Hematopoietic multipotent progenitor cell treated with erythropoietin and hydrocortisone succinate and interleukin-3 and kit ligand, for 4 days (in vitro differentiated cells): ENCODE measurements at places on chromosomes 12 and 14.

DNA sequence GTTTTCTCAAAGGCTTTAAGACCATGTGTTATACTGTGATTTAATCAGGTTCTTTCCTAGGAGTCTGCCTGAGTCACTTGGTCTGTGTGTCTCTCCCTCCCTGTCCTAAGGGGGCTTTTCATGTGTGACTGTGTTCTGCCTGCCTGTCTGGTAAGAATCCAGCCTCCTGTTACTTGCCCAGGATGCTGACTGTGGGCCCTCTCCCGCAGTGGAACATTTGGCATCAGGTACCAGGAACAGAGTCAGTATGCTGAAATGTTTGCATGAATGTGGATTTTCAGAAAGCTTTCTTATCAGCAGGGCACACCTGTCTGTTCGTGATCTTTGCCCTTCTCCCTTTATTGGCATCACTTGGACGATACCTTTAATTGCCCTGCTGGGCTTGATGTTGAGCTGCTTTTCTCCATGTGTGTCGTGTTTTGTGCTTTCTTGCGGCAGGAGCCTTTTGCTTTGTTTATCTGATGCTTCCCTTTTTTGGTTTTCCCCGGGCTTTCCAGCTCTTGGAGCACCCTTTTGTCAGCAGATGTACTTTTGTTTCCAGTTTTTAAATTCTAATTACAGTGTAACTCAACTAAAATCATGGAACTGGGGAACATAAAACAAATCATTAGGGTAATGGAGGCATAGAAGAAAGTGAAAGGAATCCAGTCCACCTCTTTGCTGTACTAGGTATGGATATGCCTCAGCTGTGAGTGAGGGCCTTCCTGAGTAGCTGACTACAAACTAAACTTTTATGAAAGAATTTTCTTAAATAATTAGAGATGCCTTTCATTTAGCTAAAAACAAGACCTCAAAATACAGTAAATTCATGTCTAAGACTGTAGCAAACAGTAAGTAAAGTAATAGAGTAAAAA is 72.5 kb downstream of the TRAF3 start:
- peak; percentile 56 for DNase-seq

DNA sequence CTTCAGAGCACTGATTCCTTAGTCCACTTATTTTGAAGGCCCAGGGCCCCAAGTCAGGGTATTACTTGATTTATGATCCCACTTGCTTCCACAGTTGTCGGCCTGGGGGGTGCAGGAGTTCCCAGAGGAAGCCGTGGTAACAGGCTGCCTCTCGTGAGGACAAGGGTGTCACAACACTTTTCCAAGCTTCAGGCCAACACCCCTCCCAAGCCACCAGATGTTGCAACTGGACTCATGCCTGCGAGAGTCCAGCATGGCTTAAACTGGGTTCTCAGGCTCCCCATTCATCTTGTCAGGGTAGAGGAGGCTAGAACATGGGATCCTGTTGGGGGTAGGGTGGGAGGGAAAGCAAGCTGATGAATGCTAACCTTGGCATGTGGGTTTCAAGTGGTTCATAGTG is 56.1 kb downstream of the BMP4 start:
- DNase-seq = no peak

- DNase-seq = no peak
Measured at GRCh38 chr12:97912943-97913342, 450.3 kb downstream of the RMST start.

GRCh38 chr14:72075649-72076334 is 143.6 kb downstream of the RGS6 start:
- DNase-seq = no peak

GRCh38 chr14:93056840-93057585 is 58.7 kb downstream of the ITPK1 start:
- no peak for DNase-seq
